ENCODE measurements at places on chromosomes 13 and 19.

GRCh38 chr19:1062387-1063029 lies 4.5 kb upstream of the ARHGAP45 start:
- DNase-seq: no peak

GRCh38 chr19:35330475-35330874 lies 1.5 kb downstream of the CD22 start:
- DNase-seq: no peak

GRCh38 chr13:63607153-63607552 lies 2191.5 kb upstream of the PCDH20 start:
- no peak for DNase-seq

DNA sequence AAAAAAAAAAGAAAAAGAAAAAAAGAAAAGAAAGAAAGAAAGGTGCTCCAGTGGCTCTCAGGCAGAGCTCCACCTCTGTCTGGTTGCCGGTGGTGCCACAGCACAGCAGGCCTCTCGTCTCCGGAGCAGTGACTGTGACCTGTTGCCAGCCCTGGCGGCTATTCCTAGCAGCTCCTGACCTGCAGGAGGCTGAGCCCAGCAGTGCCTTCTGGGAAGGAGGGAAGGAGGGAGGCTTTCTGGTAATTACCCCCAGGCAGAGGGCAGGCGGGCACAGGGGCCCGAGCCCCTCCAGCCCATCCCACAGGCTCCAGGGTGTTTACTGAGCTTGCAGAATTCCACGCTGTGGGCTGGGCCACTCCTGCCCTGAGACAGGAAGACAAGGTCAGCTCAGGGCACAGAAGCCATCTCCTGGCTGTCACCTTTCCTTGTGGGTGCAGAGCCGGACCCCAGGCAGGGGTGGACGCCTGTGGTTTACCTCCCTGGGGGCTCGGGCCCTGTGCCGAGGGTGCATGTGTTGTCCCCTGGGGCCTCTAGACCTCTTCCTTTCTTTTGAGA lies 77.9 kb downstream of the GNG7 start:
- no peak for DNase-seq

DNA sequence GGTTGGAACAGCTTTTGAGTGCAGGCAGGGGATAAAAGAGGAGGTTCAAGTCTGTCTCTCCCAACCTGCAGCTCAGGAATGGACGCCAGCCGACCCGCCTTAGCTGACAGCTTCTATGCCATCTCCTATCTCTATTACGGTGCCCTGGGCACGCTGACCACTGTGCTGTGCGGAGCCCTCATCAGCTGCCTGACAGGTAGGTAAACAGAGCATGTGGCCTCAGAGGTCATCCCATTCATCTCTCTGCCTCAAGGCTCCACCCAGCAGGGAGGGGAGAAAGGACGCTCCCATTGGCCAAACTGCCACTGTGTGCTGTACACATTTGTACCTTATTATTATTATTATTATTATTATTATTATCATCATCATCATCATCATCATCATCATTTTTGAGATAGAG lies 16.5 kb downstream of the SLC5A5 start:
- DNase-seq: no peak

GRCh38 chr19:30784850-30785457 lies 412.8 kb downstream of the ZNF536 start:
- peak; percentile 65 for DNase-seq

DNA sequence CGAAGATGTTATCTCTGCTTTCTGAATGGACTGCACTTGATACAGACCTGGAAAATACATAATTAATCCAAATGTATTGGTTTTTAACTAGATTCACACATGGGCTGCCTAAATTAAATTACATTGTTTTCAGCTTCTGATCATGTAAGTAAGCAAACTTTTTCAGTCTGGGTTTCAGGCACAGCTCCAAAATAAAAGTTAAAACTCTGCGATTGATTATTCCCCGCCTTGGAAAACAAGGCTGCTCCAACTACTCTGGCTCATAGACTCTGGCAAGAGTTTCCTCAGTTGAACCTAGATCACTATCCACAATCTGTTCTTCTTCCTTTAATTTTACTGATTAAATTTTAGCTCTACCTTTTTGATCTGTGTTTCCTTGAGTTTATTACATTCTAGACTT lies 526.0 kb upstream of the SPRY2 start:
- no peak for DNase-seq

DNA sequence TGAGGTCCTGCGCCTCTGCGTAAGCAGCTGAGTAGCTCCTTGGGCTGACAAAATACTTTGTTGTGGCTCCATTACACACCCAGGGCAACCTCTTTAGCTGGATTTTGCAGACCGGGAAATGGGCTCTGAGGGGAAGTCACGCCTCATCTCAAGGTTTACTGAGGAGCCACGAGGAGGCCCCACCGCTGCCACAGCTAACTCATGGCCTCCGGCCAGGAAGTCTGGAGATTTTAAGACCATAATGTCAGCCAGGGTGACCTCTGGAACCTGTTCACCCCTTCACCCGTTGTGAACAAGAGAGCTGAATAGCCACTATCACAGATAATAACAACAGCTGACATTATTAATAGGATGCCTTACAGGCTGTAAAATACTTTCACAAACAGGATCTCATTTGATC lies 351.3 kb upstream of the TMTC4 start:
- DNase-seq: no peak

DNA sequence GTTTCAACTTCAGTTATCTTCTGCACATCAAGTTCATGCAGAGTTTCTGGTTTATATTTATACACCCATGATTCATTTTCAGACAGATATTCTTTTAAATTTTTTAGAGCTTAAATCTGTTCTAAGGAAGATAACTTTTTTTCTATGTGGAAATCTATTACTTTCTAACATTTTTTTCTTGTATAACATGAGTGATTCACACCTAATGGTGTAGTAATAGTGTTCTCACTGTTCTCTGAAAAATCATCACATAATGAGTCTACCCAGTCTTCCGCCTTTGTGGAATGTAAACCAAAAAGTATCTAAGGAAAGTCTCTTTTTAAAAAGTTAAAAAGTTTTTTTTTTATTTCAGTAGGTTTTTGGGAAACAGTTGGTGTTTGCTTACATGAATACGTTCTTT lies 70.8 kb downstream of the FNDC3A start:
- DNase-seq: no peak

GRCh38 chr13:112376050-112376681 lies at the start of gene SPACA7:
Gene SPACA7, plus strand, starts transcription at chr13:112376355. Its CDS starts 31 bp downstream, at chr13:112376386.
- no peak for DNase-seq

GRCh38 chr13:29920025-29920643 lies 69.7 kb upstream of the UBL3 start:
- no peak for DNase-seq

DNA sequence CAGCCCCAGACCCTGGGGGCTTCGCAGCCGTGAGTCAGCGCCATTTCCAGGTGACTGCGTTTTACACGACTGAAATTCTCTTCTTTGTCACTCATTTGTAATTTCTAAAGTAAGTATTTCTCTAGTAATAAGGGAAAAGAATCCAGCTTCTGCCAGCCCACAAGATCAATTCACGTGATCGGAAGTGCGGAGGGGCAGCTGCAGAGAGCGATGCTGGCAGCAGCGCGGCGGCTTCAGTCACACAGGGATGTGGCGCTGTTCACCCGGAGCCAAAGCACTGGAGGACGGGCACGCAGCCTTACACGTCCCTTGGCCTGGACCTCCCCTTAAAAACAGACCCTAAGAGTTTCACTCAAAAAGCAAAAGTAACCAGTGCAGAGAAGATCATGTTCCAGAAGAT lies 18.4 kb downstream of the GRTP1 start:
- DNase-seq: no peak

DNA sequence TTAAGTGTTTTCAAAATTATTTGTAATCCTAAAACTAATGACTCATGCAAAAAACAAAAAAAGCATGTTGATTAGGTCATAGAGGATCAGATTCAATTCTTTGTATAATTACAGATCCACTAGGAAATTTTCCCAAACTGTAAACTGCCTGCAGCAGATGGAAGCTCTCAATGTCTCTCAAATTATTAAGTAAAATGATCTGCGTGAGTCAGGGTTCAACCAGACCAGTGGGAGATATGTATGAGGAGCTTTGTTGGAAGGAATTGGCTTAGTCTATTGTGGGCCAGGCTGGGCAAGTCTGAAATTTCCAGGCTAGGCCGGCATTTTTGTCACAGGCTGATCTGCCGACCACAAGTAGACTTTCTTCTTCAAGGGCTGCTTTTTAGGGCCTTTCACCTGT lies 14.4 kb upstream of the SACS start:
- DNase-seq: no peak

DNA sequence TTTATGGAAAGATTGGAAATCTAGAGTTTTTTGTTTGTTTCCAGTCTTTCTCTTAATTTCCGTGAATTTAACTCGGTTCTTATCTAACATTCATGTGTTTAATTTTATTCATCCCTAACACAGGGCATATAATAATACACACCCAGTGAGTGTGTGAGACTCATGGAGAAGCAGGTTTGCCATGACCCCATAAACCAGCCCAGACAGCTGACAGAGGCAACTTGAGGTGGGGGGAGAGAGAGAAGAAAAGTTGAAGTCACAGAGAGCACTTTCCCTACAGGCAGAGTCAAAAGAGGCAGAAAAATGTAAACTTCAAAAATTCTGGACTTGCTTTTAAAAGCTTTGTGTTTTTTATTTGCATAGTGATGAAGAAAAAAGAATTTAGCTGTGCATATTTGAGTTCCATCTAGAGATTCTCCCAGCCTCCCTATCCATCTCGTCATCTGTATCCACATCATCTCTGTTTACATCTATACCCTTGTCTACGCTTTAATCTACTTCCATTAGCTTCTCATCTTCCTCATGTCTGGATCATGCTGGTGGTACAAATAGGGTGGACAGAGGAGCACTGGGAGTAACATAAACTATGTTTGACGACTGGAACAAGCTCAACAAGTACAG lies 60.2 kb downstream of the THSD1 start:
- DNase-seq: no peak

- DNase-seq: no peak
Observed at GRCh38 chr13:30976025-30976424, 43.6 kb downstream of the TEX26 start.

DNA sequence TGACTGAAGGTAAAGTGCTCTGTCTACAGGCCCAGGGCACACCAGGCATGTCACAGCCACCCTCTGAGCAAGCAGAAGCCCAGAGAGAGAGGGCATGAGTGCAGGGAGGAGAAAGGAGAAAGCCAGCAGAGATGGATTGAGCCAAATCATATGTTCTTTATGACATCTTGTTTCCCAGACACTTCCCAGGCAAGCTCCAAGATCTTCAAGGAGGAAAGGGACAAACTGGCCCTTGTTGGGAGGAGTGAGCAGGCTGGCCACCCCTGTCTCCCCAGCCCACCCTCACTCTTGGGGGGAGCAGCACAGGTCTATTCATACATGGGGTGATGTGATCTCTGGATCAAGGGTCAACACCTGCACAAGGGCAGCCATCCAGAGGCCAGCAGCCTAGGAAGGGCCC lies 298.8 kb downstream of the UQCRFS1 start:
- DNase-seq: no peak

DNA sequence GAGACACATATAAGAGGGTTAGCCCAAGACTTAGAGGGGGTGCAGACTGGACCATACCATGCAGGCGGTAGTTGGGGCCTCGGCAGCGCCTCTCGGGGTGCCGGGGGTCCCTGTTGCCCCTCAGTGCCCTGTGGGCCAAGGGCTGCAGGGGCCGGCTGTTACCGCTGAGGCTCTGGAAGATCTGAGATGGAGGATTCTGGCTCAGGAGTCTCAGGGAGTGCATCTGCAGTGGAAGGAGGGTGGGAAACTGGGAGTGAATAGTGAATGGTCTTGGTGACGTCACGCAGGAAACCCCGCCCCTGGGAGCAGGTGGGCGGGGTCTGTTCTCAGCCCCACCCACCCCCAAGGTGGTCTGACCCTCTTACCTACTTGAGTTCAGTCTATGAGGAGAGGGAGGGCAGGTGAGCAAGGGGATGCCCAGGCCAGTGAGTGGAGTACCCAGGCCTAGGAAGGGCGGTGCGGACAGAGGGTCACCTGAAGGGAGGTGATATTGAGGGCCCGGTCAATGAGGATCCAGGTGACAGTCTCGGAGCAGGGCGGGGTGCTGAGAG lies 1.7 kb upstream of the DBP start:
- DNase-seq: no peak

GRCh38 chr19:2659856-2660432 lies 42.5 kb downstream of the GNG7 start:
- no peak for DNase-seq

DNA sequence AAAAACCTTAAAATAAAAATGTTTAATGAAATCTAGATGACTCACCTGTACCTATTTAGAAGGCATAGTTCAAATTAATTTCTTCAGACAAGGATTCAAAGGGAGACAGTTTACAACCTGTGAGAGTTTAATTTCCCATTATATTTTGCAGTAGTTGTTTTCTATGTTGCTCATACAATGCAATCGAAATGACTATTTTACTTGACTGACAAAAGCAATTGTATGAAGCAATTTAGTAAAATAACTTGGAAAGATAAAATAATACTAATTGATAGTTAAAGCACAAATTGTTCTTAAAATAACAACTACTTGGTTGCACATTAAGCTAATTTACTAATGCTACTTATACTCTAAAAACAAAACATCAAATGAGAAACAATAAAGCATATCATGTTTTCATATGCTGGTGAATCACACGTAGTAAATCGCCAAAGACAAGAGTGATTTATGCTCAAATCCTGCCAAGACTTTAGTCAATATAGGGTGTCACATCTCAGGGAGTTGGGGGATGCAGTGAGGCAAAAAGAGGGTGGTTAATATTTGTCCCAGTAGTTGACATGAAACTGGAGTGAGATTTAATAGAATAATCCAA lies 6.4 kb downstream of the DACH1 start:
- DNase-seq: no peak

GRCh38 chr13:75482070-75482819 lies at the start of gene TBC1D4:
Gene TBC1D4, minus strand, starts transcription at chr13:75482169. Its CDS starts 402 bp downstream, at chr13:75481767.
- peak; percentile 41 for DNase-seq

- DNase-seq: no peak
Observed at GRCh38 chr13:52345048-52345447, 60.9 kb downstream of the THSD1 start.

- peak; percentile 38 for DNase-seq
Observed at GRCh38 chr19:49335071-49335783, at the start of gene CD37. Gene CD37, plus strand, starts transcription at chr19:49335406. Its CDS starts 135 bp downstream, at chr19:49335541.

DNA sequence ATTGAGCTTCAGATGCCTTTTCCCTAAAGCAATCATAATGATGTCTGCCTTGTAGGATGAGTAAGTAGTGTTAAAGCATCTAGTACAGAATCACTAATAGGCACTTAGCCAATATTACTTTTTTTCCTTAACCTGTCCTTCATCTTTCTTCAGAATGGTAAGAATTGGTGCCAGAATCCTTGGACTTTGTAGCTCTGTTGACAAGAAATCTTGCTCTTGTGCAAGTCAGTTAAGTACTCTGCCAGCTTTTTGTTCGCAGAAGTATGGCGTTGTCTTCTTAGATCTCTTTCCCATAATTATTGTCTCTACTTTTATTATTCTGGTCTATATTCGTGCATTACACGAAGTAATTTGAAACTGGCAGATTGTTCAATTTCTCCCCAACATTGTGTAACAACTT lies 554.5 kb downstream of the PCDH9 start:
- DNase-seq: no peak

- no peak for DNase-seq
Observed at GRCh38 chr13:31639443-31640163, 99.7 kb upstream of the RXFP2 start.

DNA sequence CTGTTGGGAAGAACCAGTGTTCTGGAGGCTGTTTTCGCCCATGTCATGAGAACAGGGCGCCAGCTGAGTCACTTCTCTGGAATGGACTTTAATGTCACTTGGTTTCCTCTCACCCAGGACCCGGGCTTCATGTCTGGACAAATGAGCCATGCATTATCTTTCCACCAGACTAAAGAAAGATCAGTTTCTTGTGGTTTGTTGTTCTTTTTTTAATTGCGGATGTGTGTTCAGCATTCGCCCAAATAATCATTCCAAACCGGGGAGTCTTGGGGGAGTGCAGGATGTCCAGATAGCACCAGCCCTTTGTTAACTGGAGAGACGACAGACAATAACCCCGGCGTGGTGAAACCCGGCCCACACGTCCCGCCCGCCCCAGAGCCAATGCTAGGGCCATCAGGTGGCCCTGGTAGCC lies 102.5 kb downstream of the COL4A2 start:
- no peak for DNase-seq
